Neuronal stem cell (in vitro differentiated cells): ENCODE measurements at places on chromosomes 7 and 10.

- DNase-seq = no peak
These were observed 197.4 kb downstream of the JCAD start for GRCh38 chr10:29861811-29862505.

DNA sequence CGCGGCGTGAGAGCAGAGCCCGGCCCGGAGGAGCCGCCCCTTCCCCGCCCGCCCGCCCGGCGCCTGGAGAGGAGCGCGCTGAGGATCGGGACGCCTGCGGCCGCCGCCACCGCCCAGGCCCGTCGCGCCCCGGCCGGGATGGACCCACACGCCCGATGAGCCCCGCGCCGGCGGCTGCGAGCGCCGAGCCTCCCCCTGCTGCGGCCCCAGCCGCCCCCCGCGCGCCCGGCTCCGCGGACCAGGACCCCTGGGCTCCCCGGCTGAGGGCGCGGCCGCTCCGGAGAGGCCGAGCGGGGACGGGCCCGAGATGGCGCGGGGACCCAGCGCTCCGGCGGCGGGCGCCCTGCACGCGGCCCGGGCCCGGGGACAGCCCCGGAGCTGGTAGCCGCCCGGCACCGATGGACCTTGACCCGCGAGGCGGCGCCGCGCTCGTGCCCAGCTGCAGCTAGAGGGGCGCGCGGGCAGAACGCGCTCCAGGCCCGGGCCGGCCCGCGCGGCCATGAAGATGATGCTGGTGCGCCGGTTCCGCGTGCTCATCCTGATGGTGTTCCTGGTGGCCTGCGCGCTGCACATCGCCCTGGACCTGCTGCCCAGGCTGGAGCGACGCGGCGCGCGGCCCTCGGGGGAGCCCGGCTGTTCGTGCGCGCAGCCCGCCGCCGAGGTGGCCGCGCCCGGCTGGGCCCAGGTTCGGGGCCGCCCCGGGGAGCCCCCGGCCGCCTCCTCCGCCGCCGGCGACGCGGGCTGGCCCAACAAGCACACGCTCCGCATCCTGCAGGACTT lies 520 bp downstream of the FAM20C start:
- no peak for DNase-seq

GRCh38 chr10:16361086-16361485 lies 75.7 kb upstream of the PTER start:
- no peak for DNase-seq

DNA sequence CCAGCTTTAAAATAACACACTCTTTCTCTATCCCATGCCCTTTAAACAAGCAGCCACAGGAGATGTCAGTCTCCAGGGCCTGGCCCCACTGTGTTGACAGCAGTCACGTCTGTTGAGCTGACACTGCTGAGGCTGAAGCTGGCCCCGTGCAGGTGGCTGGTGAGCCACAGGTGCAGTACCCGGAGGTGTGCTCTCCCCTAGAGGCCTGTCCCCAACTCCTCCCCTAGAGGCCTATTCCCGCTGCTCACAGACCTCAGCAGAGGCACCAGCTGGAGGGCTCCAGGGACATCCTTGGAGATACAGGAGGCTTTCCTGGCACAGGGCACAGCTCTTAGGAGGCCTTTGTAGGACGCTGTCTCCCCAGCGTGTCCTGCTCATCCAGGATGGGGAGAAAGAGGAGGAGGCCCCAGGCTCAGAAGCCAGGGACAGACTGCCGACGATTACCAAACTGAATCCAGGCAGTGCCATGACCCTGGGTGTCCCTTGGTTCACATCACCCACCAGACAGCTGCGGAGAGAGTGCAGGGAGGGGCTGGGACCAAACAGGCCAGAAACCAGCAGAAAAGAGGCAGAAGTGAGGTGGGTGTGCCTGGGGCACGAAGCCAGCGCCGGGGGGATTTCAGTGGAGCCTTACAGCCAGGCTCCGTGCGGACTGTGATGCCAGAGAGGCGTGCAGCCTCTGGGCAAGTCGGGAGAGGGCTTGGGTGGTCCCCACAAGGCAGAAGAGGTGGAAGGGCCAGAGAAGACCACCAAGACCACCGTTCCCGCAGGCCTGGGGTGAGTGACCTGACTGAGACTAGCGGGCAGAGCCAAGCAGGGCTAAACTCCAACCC lies 18.5 kb upstream of the TTYH3 start:
- DNase-seq = no peak

- DNase-seq = no peak
These were observed 211.7 kb downstream of the CCSER2 start for GRCh38 chr10:84540022-84540616.

DNA sequence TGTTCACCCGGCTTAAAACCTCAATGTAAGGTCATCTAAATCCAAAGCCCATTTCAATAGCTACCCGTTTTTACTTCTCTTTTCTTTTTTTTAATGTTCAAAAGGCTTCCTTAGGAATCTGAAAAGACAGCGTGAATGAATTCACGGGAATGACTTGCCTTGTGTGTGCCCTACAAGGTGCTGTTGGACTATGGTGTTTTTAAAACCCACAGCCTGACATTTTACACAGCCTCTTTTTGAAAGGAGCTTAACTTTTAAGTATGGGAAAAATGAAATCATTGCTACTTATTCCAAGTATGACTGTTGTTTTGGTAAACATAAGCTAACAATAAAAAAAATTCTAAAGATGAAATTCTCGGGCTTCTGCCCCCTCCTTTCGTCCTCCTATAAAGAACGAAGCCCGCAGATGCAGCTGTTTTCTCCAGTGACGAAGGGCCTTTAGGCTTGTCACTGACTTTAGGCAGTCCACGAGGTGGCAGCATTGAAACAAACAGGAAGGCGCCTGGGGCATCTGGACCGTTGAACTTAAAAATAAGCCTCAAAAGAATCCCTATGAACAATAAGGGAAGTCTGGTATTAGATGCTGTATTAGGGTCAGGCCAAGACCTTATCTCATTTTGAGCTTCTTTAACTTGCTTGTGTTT lies 141.3 kb downstream of the NRP1 start:
- DNase-seq = peak; percentile 57

GRCh38 chr7:25857376-25858067 lies 294.5 kb upstream of the NFE2L3 start:
- no peak for DNase-seq

DNA sequence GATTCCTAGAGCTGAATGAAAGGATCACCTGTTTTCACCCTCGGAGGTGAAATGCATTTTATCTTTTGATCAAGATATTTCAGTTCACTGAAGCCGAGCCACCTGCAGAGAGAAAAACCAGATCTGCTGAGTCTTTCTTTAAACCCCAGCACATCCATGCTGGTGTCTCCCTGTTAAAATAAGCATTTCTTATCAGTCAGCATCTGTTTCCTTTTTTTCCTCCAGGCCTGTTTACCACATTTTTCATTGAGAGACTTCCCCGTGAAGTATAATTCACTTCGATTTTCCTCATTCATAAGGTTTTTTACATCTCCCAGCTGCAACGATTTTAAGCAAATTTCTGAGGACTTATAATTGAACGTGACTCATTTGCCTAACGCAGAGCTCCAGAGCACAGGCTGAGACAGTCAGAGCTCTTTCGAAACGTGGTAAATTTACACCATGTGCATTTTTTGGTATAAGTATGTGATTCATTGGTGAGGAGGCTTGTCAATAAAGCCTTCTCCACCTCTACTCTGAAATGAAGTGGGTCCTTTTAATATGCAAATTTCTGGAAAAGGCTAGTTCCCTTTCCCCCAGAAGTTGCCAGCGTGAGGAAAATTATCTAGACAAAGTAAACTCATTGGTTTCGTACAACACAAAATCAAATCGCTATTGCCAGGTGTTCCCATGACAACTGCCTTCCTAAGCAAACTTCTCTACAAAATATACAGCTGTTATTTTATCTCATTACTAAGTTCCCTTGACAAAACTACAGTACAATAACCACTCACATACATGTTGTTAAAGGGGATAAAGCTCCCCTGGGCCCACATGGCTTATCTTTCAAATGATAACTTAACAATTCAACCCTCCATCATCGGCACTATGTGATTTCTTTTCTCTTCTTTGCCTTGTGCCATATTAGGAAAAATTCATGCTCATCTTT lies 374.8 kb upstream of the AKR1E2 start:
- DNase-seq = no peak

GRCh38 chr10:126935263-126935946 lies 30.2 kb downstream of the DOCK1 start:
- DNase-seq = no peak

DNA sequence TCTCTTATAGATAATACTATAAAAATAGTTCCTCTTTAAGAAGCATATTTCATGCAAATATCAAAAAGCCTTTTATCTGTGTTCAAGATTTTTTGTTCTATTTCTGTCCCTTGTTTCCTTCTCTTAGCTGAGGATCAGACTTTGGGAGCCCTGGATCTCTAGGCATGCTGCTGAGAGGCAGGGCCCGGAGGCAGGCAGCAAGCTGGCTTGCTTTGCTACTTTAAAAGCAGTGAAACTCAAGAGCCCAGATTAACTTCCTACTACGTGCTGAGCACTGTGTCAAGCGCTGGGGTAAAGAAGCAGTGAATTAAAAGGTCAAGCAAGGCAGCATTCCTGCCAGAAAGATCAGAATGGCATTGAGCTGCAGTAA lies 31.0 kb upstream of the ARID5B start:
- no peak for DNase-seq

DNA sequence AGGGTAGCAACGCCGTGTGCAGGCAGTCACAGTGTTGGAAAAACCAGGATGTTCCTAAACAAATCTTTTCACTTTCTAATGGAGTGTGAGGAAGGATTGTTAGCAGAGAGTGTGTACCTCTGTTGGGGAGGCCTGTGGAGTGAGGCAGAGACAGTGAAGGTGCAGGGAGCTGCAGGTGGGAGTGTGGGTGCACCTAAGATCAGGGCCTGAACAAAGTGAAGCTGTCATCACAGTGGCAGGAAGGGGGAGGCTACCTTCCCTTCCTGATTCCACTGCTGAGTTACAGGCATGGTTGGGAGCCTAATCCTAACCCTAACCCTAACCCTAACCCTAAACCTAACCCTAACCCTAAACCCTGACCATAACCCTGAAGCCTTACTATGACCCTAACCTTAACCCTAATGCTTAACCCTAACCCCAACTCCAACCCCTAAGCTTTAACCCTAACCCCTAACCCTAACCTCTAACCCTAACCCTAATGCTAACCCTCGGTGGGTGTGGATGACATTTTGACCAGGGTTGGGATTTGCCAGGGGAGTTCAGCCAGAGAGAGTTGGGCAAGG lies 158.8 kb upstream of the KLF6 start:
- DNase-seq = no peak

GRCh38 chr7:2585446-2585845 lies 26.7 kb downstream of the IQCE start:
- no peak for DNase-seq

DNA sequence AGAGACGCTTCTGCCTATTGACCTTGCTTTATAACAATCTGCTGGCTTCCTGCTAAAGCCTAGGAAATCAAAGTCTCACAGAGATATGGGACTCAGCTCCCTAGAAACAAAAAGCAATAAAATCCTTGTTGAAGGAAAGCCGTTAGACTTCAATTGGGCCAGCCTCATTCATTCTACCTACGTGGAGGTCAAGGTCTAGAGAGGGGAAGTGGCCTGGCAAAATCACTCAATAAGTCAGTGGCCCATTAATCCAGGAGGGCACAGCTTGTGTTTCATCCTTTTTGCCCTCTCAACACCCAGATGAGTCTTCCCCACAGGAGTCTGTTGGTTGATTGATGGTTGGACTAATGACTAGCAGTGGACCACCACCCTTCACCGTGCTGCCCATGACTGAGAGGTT lies 40.5 kb upstream of the ACSL5 start:
- DNase-seq = no peak

GRCh38 chr7:139737221-139738100 lies 40.3 kb downstream of the HIPK2 start:
- no peak for DNase-seq

DNA sequence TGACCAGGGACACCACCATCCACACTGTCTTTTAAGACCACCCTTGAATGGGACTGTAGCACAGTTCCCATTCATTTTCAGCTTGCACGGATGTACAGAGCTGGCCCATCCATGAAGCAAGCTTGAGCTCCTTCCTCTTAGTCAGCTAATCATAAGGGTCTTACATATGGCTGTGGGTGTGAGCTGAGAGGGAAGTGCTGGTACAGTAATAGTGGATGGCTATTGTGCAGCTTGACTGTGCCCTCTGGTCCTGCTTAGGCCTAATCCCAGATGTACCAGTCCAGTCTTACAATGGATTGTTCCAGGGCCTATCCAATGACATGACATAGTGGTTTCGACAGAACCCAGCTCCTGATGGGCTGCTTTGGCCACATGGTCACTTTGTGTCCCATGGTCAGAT lies 96.9 kb upstream of the ZNF438 start:
- DNase-seq = no peak

DNA sequence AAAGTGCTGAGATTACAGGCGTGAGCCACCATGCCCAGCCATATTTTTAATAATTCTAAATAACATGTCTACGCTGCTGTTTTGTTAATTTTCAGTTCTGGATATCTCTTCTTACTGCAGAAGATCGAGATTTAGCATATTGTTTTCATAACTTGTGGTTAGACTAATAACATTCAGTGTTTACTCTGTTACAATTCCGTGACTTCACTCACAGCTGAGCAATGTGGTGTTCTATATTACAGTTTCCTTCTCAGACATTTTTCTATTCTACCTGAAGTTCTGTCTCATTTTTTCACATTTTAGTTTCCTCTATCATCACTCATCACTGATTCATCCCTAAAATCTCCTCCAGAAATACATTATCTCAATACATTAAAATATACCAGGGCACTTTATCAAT lies 10.9 kb downstream of the RNF32 start:
- DNase-seq = no peak

GRCh38 chr7:138575897-138576428 lies 115.9 kb downstream of the TRIM24 start:
- no peak for DNase-seq

- DNase-seq = no peak
These were observed 188.9 kb upstream of the CDK1 start for GRCh38 chr10:60589376-60589775.

- no peak for DNase-seq
These were observed 41.6 kb upstream of the CAMK2B start for GRCh38 chr7:44366986-44367385.

- no peak for DNase-seq
These were observed 5.0 kb upstream of the CELF2 start for GRCh38 chr10:11012421-11013295.

DNA sequence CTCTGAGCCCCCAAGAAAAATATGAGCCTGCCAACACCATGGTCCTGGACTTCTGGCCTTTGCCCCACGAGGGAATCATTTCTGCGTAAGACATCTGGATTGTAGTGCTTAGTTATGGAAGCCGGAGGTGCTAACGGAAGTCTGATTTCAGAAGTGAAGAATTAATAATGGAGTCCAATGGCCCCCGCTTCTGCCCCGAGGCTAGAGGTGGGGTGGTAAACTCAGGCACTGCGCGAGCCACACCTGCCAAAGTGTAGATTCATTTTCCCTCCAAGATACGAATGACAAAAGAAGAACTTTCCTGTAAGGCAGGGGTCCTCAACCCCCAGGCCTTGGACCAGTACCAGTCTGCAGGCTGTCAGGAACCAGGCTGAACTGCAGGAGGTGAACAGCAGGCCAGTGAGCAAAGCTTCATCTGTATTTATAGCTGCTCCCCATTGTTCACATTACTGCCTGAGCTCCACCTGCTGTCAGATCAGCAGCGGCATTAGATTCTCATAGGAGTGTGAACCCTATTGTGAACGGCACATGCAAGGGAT lies 22.3 kb downstream of the CNPY1 start:
- no peak for DNase-seq
